ENCODE measurements at places on chromosomes 7 and 10.

DNA sequence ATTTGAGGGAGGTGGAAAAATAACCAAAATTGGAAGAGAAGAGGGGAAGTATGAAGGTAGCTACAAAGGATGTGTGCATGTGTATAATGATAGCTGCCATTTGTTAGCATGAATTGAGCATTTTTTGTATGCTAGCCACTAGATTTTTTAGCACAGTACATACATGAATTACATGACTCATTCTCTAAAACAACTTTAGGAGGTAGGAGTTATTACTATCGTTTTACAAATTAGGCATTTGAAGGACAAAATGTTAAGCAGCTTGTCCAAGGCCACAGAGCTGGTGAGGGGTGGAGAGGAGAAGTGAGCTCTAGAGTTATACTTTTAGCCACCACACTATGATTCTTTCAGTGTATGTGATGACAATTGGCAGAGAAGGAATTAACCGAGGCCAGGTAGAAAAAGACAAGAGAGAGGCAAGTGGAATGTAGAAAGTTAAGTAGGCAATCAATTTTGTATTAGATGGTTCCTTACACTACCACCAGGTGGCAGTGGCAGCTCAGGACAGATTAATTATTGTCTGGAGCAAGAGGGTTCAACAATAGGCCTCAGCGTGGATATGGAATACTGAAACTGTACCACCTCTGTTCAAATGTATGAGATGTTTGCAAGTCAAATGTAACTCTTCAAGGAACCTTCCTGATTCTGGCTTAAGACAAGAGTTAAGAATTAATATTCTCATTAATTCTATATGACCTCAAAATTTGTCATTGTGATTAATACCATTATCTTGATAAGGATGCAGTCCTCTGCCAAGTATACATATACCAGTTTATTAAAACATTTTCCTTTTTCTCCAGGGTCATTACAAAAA lies 128.0 kb downstream of the MBL2 start:
- peak; percentile 1 for DNase-seq

- DNase-seq = no peak
Observed at GRCh38 chr7:4931943-4932342, 27.0 kb downstream of the MMD2 start.

- no peak for DNase-seq
Observed at GRCh38 chr7:84492098-84493034, 297.8 kb upstream of the SEMA3A start.

GRCh38 chr10:127254276-127254675 lies 57.9 kb upstream of the INSYN2A start:
- DNase-seq = no peak

GRCh38 chr10:58384095-58384494 lies 1.1 kb upstream of the TFAM start:
- no peak for DNase-seq

- no peak for DNase-seq
Observed at GRCh38 chr10:96225119-96225518, 46.2 kb downstream of the BLNK start.

DNA sequence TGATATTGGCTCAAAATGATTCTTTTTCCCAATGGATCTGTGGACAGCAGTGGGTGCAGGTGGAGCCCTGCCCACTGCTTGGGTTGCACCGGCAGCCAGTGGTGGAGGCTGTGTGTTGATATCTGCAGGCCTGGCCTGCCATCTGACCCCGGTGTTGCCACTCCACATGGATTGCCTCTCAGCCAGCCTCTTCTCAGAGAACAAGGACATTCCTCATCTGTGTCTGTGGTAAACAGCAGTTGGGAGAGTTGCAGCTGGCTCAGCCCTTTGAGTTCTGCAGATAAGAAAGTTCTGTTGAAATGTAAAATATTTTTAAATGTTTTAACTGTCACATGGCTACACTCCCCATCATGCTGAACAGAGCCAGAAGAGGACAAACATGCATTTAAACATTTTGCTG lies 374.9 kb upstream of the CELF2 start:
- no peak for DNase-seq

DNA sequence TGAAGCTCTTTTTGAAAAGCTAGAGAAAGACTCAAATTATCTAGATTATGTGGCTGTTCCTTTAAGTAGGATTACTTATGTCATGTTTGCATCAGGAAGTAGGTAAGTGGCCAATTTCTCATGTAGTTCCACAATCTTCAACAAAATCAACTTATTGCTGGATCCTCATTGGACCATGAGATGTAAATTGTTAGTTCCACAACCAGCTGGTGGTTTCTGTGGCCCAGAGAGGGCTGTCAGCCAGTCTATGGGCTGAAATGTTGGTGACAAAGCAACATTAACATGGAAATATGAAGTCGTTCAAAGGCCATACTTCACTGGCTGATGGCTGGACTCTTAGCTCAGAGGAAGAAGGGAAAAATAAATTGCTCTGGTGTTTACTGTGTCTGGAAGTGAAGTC lies 157.9 kb downstream of the PLXDC2 start:
- DNase-seq = no peak

DNA sequence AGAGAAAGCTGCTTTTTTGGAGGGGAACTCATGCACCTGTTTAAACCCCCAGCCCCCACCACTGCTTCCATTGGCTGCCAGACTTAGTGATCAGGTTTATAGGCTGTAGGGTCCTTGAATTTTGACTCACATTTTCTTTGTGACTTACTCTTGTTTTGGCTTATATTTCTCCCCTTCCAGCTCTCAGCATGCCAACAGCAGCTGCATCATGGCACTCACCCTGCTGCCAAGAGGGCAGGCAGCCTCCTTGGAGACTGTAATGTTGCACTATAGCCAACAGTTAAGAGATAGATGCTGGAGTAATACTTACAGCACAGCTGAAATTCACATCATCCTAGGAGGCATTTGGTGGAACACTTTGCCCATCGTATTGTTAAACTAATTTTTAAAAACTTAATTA lies 98.0 kb upstream of the GLCCI1 start:
- DNase-seq = no peak

DNA sequence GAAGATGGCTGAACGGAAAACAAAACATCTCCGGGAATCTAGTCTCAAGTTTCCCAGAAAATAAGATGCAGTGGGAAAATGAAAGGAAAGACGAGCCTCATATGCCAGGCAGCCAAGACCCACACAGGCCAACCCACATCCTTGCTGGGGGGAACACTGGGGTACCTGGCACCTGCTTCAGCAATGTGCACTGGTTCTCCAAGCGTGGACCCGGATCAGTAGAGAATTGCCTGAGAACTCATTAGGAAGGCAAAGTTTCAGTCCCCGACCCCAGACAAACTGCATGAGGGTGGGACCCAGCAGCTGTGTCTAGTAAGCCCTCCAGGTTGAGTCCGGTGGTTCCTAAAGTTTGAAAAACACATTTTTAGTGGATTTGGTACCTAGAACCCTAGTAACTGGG lies 18.4 kb downstream of the FAM53B start:
- no peak for DNase-seq

GRCh38 chr10:103277713-103278536 lies 987 bp downstream of the INA start:
- DNase-seq = no peak

- peak; percentile 77 for DNase-seq
Observed at GRCh38 chr7:151168003-151168786, 701 bp upstream of the GBX1 start.

DNA sequence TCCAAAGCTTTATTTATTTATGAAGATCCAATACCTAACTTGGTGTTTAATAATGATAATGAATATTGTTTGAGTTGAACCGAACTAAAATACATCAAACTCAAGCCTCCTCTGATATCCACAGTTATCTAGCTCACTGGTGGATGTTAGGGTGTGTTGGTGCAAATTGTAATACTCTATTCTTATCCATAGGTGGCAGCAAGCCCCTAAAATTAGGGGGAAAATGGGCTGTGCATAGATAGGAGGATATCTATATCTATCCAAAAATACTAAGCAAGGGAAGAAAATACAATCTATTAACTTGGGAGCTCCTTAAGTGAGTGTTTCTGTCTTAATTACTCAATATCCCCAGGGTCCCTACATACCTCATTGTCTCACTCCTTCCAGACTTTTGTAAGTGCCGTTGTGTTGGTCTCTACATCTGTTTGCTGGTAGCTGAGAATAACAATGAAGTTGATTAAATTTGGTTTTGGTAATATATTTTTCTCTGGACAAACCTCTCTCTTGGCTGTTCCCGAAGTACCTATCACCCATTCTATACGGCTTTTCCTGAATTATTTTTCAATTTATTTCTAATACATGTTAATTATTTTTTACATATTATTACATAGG lies 55.0 kb upstream of the VWDE start:
- DNase-seq = no peak

- DNase-seq = peak; percentile 75
Observed at GRCh38 chr10:110354322-110354766, 49.6 kb upstream of the SMNDC1 start.

DNA sequence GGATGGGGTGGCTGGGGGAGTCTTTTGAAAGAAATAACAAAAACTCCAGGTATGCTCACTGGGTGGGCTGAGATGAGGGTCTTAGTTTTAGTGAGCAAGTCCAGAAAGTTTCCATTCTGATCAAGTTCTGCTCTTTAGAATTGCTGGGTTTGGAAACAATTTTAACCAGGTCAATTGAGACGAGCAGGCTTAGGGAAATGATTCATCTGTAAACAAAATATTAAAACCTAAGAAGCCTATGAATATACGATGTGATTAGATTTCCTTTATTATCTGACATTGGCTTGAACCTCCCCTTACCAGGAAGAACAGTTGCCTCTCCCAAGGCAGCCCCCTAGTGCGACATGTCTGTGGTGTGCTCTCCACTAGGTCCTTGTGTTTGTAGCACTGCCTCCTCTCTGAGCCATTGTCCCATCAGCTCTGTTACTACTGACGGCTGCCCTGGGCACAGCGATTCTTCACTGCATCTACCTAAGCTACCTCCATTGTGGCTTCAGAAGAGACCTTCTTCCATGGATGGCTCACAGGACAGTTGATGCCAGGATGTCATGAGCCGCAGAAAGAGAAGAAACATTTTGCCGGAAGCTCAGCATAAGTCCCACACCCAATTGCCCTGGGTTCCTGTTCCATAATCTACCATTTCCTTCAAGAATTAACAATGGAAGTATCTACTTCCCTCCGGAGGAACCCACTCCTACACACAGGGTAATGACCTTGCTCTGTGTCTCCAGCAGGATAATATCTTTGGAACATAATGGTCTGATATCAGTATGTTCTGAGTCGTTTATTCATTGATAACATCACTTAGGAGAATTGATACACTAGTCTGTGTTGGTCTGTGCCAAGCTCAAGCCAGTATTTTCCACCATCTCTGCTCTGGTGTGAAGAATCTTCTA lies 95.1 kb upstream of the ITGB1 start:
- DNase-seq = no peak

- DNase-seq = no peak
Observed at GRCh38 chr10:14592566-14592965, 182.1 kb downstream of the FAM107B start.

- no peak for DNase-seq
Observed at GRCh38 chr7:101733713-101734475, 83.5 kb upstream of the CUX1 start.

- no peak for DNase-seq
Observed at GRCh38 chr10:115773832-115774231, 499.2 kb downstream of the GFRA1 start.

All from activated naive CD8-positive, alpha-beta T cell treated with anti-CD3 and anti-CD28 coated beads for 36 hours (primary cell).